Spleen (tissue), 13 donors: ENCODE measurements at places on chromosomes 12 and 14.

DNA sequence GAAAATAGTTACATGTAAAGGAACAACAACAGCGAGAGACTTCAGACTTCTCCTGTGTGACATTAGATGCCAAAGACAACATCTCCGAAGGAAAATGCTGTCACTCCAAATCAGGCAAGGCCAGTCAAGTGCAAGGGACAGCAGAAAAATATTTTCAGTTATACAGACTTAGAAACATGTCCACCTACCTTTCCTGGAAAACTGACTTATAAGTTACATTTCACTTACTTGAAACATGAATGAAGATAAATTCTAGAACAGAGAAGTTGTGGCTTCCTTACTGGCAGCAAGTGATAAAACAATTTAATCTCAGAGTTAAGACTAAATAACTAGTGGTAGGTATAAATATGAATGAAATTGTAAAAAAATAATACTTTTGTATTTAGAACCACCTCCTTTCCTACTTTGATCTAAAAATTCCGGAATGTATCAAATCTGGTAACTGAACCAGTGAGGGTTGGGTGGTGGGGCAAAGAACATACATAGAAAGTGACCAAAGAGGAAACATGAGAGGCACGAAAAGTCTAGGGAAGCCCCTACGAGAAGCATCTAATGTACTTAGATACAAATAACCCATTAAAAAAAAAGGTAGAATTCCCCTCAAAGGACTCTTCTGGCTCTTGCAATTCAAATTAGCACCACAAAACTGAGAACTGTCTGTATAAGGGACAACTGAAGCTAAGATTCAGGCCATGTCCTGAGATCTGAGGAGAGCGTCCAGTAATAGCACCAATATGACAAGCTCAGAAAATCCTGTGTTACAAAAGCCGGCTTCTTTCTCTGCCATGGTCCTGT is 21.2 kb downstream of the MTHFD1 start:
- H3K36me3 ChIP-seq: peaks cover 10% of the 10 kb centered on the region
- no peaks in the 10 kb centered on the region for H3K27me3 ChIP-seq
- H3K4me1 ChIP-seq: peaks cover 5% of the 10 kb centered on the region
- H3K27ac ChIP-seq: no peak overlapping the region
- H3K4me3 ChIP-seq: no peak overlapping the region

DNA sequence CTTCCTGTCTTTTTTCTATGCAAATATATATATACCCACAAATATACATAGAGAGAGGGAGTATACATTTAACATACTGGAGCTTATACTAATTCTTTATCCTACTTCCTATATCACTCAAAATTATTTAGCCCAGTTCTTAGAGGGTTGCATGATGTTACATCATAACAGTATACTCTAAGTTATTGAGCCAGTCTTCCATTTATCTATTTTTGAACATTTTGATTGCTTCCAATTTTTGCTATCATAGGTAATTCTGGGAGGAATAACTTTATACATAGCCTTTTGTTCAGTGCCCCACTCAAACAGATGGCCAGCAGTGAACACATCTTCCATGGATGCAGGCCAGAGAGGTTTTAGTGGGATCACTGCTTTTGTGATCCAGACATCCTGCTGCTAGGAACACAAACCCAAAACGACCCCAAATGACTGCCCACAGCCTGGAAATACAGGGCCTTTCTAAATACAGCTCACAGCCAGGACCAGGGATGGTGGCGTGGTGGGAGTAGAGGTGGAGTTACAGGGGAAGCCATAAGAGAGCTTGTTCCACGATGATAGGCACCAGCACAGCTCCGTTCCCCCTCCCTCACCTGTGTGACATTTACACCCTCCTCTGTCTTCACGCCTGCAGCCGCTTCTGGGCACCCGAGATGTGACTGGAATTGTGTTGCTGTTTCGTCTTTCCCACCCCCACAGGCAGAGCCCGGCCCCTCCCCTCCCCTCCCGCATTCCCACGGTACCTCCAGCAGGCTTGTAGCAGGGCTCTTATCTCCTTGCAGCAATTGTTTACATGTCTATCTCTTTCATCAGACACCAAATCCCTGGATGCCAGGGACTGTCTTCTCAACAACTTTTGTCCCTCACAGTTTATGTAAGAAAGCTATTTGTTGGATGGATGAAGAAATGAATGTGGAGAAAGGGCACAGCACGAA is 30.7 kb upstream of the HDAC7 start:
- no peak overlapping the region for H3K27ac ChIP-seq
- no peaks in the 10 kb centered on the region for H3K36me3 ChIP-seq
- no peaks in the 10 kb centered on the region for H3K27me3 ChIP-seq
- no peak overlapping the region for H3K4me3 ChIP-seq
- H3K4me1 ChIP-seq: no peaks in the 10 kb centered on the region

DNA sequence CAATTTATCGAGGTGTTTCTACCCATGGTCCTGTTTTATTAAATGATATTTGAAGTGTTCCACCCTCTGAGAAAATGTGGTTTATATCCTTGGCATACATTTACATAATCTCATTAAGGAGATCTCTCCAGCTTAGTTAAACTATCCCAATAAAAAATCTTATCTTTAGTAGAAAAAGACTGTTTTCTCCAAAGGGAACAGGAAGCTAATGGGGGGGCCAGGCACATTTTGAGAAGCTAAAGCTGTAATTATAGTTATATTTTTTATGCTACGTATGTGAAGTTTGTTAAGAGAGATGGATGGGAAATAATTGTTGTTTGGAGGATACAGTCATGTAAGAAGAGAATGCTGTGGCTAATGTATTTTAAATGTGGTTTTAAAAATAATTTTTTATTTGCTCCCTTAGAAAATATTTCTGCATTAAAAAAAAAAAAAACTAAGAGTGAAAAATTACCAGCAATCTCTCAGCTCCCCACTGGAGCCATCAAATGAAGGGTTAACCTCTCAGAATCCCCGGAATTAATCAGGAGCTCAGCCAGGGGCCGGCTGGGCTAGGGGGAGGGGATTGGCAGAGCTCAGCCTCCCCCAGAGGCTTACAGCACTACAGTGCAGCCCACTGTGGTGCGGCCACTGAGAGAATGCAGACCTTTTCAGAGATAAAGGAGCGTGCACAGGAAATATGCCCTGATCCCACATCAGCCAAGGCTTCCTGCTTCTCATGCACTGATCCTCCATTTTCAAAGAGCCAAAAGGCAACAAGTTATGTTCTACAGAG is 185.8 kb downstream of the EGLN3 start:
- H3K4me3 ChIP-seq: no peak overlapping the region
- H3K36me3 ChIP-seq: no peaks in the 10 kb centered on the region
- no peak overlapping the region for H3K27ac ChIP-seq
- no peak for DNase-seq

- no peaks in the 10 kb centered on the region for H3K27me3 ChIP-seq
- no peak overlapping the region for H3K27ac ChIP-seq
- no peaks in the 10 kb centered on the region for H3K4me1 ChIP-seq
- H3K36me3 ChIP-seq: no peaks in the 10 kb centered on the region
- no peak for DNase-seq
- no peak overlapping the region for H3K4me3 ChIP-seq
Measured at GRCh38 chr14:59101476-59101875, 87.0 kb upstream of the DAAM1 start.

DNA sequence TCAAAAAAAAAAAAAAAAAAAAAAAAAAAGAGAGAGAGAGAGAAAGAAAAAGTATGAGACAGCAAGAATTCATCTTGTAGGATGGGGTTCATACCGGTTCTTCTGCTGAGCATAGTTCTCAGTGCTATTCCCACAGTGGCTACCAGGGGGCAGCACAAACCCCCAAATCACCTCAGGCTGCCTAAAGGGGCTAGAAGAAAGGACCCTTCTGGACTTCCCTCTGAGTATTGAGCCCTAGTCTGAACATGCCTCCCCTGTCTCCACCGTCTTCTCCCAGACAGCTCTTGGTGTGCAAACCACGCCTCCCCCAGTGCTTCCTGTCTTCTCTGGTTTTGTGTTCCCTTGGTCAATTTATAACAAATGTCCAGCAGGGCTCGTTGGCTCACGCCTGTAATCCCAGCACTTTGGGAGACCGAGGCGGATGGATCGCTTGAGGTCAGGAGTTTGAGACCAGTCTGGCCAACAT is 31.3 kb upstream of the SMUG1 start:
- H3K27me3 ChIP-seq: peaks cover 28% of the 10 kb centered on the region
- H3K27ac ChIP-seq: no peak overlapping the region
- DNase-seq: no peak
- peaks cover 40% of the 10 kb centered on the region for H3K4me1 ChIP-seq

GRCh38 chr14:69948351-69948750 is 69.1 kb downstream of the SMOC1 start:
- no peak for DNase-seq
- no peaks in the 10 kb centered on the region for H3K4me1 ChIP-seq
- no peak overlapping the region for H3K27ac ChIP-seq
- no peak overlapping the region for H3K4me3 ChIP-seq
- no peaks in the 10 kb centered on the region for H3K36me3 ChIP-seq

DNA sequence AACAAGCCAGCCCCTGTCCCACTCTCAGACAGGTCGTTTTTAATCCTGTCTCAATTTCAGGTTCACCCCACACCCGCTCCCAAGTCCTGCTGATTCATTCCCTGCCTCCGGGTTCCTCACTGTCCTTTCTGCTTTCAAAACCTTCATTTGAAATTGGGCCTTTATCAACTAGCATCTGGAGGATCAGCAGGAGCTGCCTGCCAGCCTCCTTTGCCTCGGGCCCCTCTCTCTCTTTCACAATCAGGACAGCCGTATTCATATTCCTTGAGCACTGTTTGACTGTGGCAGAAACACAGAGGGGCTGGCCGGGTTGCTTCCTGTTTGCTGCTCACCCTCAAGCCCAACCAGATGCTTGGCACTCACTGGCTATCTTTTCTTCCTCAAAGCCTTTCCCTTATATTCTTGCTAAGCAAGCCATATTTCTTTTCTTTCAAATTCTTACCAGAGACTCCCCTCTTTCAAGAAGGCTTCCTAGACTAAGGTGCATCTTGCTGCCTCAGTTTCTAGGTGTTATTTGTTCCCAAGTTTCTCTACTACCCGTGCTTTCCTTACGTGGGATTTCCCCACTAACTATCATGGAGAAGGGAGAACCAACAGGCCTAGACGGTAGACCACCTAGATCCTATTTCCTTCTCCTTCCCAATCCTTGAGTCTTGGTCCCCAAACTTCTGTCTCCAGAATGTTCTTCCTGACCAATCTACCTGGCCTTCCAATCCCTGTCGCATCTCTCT is 3.0 kb downstream of the GALNT6 start:
- H3K36me3 ChIP-seq: peaks cover 13% of the 10 kb centered on the region
- H3K27me3 ChIP-seq: peaks cover 14% of the 10 kb centered on the region
- H3K4me1 ChIP-seq: peaks cover 69% of the 10 kb centered on the region
- DNase-seq: no peak

DNA sequence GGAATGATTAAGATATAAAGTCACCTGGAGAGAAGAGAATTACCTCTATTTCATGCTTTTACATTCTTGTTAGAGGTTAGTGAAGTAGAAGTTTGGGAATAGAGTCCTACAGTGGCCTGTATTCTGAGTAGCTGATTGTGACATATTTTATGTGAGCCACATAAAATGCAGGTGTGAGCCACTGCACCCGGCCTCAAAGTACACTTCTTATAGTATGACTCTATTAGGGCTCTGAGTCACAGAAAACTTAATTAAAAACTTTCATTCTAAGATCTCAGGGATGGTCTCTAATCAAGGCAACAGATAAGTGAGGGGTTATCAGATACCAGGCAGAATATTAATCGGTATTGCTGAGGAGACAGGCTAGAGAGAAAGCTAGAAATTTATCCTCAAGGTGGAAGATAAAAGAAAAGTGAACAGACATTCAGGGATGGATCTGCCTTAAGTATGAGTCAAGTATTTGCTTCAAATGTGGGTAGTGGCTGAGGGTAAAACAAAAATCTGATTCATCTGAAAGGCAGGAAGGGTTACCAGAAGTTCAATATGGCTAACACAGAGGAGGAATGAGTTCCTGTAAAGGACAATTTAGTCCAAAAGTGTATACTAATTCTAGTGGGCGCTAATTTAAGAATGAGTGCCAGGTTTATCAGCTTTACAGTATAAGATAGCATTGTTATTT is 5.5 kb upstream of the G2E3 start:
- H3K36me3 ChIP-seq: no peaks in the 10 kb centered on the region
- no peak for DNase-seq
- no peak overlapping the region for H3K4me3 ChIP-seq
- no peaks in the 10 kb centered on the region for H3K27me3 ChIP-seq

GRCh38 chr14:78104160-78104559 is 66.0 kb upstream of the NRXN3 start:
- peaks cover 7% of the 10 kb centered on the region for H3K27me3 ChIP-seq
- H3K27ac ChIP-seq: no peak overlapping the region
- DNase-seq: no peak
- no peaks in the 10 kb centered on the region for H3K4me1 ChIP-seq
- no peaks in the 10 kb centered on the region for H3K36me3 ChIP-seq

- no peak for DNase-seq
- peak within 1 kb of the TSS; percentile 28 for H3K4me3 ChIP-seq
- peaks cover 8% of the 10 kb centered on the region for H3K4me1 ChIP-seq
- H3K27me3 ChIP-seq: no peaks in the 10 kb centered on the region
- H3K27ac ChIP-seq: peak within 1 kb of the TSS; percentile 79
Measured at GRCh38 chr12:9115731-9116559, at the start of gene A2M. TSS of gene A2M (minus strand) at chr12:9115919. CDS start at chr12:9115849, 70 bp downstream.

DNA sequence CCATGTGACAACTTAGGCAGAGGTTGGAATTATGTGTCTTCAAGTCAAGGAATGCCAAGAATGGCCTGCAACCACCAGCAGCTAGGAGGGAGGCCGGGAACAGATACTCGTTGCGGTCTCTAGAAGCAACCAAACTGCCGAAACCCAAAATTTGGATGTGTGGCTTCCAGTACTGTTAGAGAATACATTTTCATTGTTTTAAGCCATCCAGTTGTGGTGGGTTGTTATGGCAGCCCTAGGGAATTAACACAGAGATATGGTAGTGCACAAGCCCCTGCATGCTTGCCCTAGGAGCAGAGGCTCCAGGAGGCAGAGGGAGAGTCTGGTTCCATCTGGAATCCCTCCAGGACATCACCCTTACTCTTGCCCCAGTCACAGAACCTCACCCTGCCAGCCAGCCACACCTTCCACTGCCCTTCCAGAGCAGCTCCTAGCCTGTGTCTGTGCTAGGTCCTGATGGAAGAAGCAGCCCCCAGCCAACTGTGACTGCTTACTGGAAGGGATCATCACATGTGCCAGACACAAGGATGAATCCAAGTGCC is 19.5 kb downstream of the PITPNM2 start:
- H3K36me3 ChIP-seq: no peaks in the 10 kb centered on the region
- H3K4me1 ChIP-seq: peaks cover 12% of the 10 kb centered on the region
- no peak for DNase-seq
- peak overlapping the region; percentile 49 for H3K27ac ChIP-seq
- H3K4me3 ChIP-seq: no peak overlapping the region
